ENCODE measurements at places on chromosomes 12 and 14. TPM values are rescaled to one million over a fixed set of nuclear protein-coding genes. Genes with fewer than 3 reads are reported as not detected.

Gene KRT78
- not detected for total RNA-seq

Gene GPR162
- total RNA-seq: 1.2 TPM

Gene WNT1
- not detected for total RNA-seq

GRCh38 chr14:23047751-23048693 lies 6.0 kb downstream of the PSMB11 start:
- H3K4me3 ChIP-seq: no peak overlapping the region
- H3K36me3 ChIP-seq: no peaks in the 10 kb centered on the region
- H3K4me1 ChIP-seq: peaks cover 11% of the 10 kb centered on the region
- H3K27me3 ChIP-seq: no peaks in the 10 kb centered on the region

Gene CCNB1IP1
- total RNA-seq: 118 TPM

Gene RNASE1
- total RNA-seq: 1.5 TPM

Gene ACVRL1
- 0.74 TPM for total RNA-seq

GRCh38 chr14:50836515-50836914 lies 5.6 kb upstream of the NIN start:
- peaks cover 5% of the 10 kb centered on the region for H3K27me3 ChIP-seq
- H3K36me3 ChIP-seq: no peaks in the 10 kb centered on the region
- DNase-seq: no peak
- no peak overlapping the region for H3K27ac ChIP-seq
- peaks cover 28% of the 10 kb centered on the region for H3K4me1 ChIP-seq

Gene PRIMA1
- 1.1 TPM for total RNA-seq

- no peaks in the 10 kb centered on the region for H3K27me3 ChIP-seq
- H3K4me3 ChIP-seq: no peak overlapping the region
- H3K36me3 ChIP-seq: no peaks in the 10 kb centered on the region
Observed at GRCh38 chr14:61461808-61462275, 140.5 kb downstream of the PRKCH start.

Gene GSC
- 0.26 TPM for total RNA-seq

DNA sequence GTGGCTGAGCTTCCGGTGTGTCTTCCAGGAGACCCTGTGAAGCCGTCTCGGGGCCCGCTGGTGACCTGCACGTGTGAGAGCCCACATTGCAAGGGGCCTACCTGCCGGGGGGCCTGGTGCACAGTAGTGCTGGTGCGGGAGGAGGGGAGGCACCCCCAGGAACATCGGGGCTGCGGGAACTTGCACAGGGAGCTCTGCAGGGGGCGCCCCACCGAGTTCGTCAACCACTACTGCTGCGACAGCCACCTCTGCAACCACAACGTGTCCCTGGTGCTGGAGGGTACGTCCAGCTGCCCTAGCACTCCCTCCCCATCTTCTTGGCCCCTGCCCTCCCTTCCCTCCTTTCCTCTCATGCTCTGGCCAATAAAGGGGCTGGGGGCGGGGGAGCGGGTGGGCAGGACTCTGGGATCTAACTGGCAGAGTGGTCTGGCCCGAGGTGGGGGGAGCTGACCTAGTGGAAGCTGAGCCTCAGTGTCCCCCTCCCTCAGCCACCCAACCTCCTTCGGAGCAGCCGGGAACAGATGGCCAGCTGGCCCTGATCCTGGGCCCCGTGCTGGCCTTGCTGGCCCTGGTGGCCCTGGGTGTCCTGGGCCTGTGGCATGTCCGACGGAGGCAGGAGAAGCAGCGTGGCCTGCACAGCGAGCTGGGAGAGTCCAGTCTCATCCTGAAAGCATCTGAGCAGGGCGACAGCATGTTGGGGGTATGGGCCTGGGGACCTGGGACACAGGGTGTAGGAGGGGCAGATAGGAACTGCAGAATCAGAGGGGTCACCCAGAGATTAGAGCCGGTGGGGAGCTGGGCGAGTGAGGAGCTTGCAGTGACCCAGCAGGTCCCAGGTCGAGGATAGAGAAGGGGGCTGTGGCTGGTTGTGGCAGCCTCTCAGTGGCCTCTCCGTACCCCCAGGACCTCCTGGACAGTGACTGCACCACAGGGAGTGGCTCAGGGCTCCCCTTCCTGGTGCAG lies 6.0 kb downstream of the ACVRL1 start:
- H3K4me1 ChIP-seq: no peaks in the 10 kb centered on the region
- no peaks in the 10 kb centered on the region for H3K27me3 ChIP-seq
- no peak for DNase-seq
- no peak overlapping the region for H3K4me3 ChIP-seq
- no peaks in the 10 kb centered on the region for H3K36me3 ChIP-seq

DNA sequence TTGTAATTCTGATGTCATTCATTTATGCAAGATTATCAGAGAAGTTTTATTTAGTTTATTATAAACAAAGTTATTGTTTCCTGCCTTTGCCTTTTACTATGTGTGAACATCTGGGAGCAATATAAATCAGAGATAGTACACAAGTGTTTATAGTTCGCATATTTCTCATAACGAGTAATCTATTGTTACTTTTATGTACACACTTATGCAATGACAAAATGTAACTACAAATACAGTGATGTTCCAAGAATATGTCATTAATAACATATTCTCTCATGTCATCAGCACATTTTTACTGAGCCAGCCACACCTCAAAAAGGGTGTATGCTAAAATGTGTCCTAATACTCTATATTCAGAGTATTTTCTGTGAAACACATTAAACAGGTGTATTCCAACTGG lies 243.2 kb downstream of the ALX1 start:
- no peak overlapping the region for H3K27ac ChIP-seq
- H3K4me3 ChIP-seq: no peak overlapping the region
- H3K36me3 ChIP-seq: no peaks in the 10 kb centered on the region
- H3K27me3 ChIP-seq: no peaks in the 10 kb centered on the region
- H3K4me1 ChIP-seq: no peaks in the 10 kb centered on the region
- no peak for DNase-seq

DNA sequence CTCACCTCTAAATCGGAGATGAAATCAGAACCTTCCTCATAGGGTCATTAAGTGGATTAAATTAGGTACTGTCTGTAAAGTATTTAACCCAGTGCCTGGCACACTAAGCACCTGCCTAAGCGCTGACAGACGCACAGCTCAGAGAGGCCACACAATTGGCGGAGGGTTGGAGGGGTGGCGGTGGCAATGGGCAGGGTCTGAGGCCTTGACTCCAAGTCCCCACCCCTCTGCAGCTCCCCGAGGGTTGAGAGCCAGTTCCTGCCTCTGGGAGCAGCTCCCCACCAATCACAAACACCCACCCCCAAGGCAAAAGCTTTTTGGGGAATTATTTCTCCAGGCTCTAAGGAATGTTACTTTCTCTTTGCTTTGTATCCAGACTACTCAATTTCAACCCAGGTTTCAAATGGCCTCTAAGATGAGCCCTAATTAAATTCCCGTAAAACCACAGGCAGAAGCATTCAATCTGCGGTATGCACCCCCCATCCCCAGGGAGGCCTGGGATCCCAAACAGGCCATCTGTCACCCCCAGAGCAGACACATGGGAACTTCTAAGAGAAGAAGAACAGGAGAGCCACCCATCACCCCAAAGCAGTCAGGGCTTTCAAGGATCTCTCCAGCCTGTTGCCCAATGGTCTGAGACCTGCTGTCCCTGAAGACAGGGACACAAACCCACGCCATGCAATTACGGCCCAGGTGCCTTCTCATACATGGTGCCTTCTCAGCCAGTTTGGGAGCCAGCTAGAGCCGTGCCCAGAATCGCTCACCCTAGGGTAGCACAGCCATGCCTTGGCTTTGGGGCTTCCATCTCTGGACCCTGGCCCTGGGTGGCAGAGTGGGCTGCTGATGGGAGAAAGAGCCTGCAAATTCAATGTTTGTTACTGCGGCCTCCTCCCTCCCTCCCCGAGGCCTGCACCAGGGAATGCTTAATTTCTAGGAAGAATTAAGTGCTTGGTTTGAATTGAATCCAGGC lies 66.1 kb downstream of the CHGA start:
- H3K27ac ChIP-seq: no peak overlapping the region
- no peak for DNase-seq
- no peak overlapping the region for H3K4me3 ChIP-seq
- no peaks in the 10 kb centered on the region for H3K4me1 ChIP-seq

- H3K4me1 ChIP-seq: peaks cover 17% of the 10 kb centered on the region
- DNase-seq: no peak
- no peaks in the 10 kb centered on the region for H3K27me3 ChIP-seq
- H3K36me3 ChIP-seq: no peaks in the 10 kb centered on the region
- H3K27ac ChIP-seq: no peak overlapping the region
Observed at GRCh38 chr12:130948136-130948535, 5.6 kb upstream of the ADGRD1 start.

Gene SLC5A8
- not detected for total RNA-seq

GRCh38 chr12:100348657-100349454 lies 8.0 kb upstream of the SLC17A8 start:
- H3K27me3 ChIP-seq: no peaks in the 10 kb centered on the region
- H3K36me3 ChIP-seq: no peaks in the 10 kb centered on the region
- no peak overlapping the region for H3K4me3 ChIP-seq
- H3K27ac ChIP-seq: no peak overlapping the region

GRCh38 chr12:112166051-112167015 lies 41.0 kb downstream of the TRAFD1 start:
- peak; percentile 21 for DNase-seq
- no peaks in the 10 kb centered on the region for H3K4me1 ChIP-seq
- no peak overlapping the region for H3K27ac ChIP-seq
- H3K27me3 ChIP-seq: no peaks in the 10 kb centered on the region

All from Caco-2 (cell line).